ENCODE measurements at places on chromosomes 2 and 18.
A peak's percentile ranks its signal among the peaks of the same experiment; 100 is the strongest.

GRCh38 chr18:62979176-62979575, 263.8 kb downstream of the PHLPP1 start:
- peak; percentile 54 for DNase-seq

GRCh38 chr2:165647409-165647808, 146.6 kb downstream of the GALNT3 start:
- no peak for DNase-seq

DNA sequence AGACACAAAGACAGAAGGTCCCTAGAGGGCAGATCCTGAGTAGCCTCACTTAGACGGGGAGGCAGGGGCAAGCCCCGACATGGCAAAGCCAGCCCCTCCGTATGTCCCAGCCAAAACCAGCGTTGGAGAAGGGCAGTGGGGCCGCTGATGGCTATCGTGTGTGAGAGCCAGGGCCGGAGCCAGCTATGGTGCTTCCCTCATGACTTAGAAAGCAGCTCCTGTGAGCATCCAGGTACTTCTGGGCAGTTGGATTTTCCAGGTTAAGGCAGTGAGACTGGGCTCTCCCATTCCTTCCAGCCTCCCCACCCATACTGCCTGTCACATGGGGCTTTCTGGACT, 31.2 kb upstream of the ROCK2 start:
- no peak for DNase-seq

- DNase-seq: no peak
Observed at GRCh38 chr2:236823963-236824362, 254.3 kb downstream of the ACKR3 start.

- no peak for DNase-seq
Observed at GRCh38 chr2:51065276-51065675, 33.3 kb upstream of the NRXN1 start.

GRCh38 chr2:177245010-177245422, 19.5 kb downstream of the NFE2L2 start:
- DNase-seq: peak; percentile 86

- DNase-seq: no peak
Observed at GRCh38 chr2:234446404-234447076, 50.3 kb downstream of the ARL4C start.

GRCh38 chr2:105328281-105329196, 996 bp downstream of the TGFBRAP1 start:
- no peak for DNase-seq

GRCh38 chr2:197828464-197829135, 24.2 kb downstream of the PLCL1 start:
- peak; percentile 57 for DNase-seq

DNA sequence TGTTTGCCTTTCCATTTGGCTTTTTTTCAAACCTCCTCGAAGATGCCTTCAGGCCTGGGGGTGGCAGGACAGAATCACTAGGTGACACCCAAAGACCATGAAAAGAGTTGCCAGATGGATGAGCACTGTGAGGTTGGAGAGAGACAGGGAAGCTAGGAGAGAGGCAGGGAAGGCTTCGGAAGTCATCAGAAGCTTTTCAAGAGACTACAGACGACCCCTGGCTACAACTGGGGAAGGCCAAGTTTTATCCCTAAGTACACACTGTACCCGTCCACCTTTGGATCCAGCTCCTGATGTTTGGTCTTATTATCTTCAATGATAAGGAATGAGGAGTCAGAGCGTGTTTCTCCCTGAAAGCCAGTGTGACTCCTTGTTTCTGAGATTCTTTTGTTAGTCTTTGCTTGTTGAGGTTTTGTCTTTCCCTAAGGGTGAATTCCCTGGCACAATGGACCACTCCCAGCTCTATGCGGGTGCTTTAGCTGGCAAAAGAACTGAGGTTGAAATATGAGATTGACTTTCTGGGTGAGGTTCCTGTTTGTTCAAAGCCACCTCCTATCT, 33.4 kb upstream of the SLC9A2 start:
- DNase-seq: no peak

DNA sequence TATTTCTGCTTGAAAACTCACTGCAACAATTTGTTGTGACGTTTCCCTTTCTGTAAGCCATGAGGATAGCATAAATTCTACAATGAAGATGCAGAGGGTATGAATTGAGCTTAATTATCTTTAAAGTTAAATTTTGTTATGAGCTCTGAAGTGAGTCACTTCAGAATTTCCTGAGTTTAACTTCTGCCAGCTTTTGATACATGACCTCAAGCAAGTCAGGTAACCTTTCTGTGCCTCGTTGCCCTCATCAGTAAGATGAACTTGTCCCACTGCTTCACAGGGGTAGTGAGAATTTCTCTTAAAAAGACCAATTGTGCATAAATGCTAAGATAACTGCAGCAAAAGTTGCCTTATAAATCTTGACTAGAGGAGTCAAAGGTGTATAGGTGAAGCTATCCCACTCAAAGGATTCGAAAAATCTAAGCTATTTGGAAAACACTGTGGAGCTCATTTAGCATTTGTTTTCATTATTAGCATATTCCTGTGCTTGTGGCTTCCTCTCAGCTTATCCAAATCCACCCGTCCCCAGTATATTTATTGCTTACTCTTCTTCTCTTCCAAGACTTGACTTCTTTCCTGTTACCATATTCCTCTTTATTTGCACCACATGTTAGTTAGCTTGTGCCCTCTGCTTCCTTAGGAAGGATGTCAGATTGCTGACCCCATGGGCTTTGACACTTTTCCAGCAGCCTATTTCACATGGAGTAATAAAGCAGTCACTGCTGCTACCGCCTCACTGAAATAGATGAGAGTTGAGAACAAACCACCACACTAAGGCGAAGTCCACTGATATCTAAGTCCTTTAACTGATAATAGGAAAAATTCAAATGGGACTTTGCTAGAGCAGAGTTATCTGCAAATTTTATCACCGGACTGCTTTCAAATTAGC, 428.6 kb downstream of the ERBB4 start:
- DNase-seq: no peak

DNA sequence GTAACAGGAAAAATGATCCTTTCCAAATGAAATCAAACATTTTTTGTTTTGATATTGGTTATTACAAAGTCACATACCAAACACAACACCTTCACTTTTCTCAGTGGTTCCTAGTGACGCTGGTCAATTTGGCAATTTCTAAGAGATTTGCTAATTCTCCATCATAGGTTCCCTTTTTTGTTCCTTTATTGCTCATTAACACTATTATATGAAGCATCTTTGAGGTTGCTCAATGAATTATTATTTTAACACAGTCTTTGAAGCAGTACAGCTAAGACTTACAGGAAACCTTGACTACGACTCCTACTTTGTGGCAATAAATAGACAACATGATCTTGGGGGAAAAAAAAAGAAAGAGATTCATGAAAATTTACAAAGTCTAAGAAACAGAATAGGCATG, 152.2 kb upstream of the VRK2 start:
- no peak for DNase-seq

- no peak for DNase-seq
Observed at GRCh38 chr2:106094131-106094841, 99.8 kb downstream of the UXS1 start.

DNA sequence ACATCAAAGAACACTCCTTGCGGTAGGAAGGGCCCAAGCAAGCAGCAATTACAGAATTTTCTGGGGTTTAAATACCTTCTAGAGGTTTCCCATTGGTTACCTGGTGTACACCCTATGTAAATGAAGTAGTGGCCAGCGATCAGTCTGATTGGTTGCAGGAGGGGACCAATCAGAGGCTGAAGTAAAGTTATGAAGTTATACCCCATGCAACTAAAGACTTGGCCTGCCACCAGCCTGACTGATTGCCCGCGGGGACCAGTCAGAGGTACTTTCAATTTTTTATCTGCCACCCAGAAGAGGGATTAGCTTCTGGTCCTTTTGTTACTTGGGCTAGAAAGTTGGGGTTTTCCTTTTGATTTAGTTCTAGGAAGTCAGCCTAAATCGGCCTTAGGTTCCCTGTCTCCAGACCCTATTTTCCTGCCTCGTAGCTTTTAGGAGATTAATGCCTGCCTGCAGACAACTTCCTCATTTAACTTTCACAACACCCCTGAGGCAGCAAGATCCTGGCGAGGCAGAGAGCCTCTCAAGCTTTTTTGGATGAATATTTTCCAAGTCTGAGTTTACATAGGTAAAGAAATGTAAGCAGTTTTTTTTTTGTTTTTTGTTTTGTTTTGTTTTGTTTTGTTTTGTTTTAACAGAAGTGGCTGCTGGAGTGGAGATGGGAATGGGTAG, 1.5 kb upstream of the DGUOK start:
- no peak for DNase-seq

DNA sequence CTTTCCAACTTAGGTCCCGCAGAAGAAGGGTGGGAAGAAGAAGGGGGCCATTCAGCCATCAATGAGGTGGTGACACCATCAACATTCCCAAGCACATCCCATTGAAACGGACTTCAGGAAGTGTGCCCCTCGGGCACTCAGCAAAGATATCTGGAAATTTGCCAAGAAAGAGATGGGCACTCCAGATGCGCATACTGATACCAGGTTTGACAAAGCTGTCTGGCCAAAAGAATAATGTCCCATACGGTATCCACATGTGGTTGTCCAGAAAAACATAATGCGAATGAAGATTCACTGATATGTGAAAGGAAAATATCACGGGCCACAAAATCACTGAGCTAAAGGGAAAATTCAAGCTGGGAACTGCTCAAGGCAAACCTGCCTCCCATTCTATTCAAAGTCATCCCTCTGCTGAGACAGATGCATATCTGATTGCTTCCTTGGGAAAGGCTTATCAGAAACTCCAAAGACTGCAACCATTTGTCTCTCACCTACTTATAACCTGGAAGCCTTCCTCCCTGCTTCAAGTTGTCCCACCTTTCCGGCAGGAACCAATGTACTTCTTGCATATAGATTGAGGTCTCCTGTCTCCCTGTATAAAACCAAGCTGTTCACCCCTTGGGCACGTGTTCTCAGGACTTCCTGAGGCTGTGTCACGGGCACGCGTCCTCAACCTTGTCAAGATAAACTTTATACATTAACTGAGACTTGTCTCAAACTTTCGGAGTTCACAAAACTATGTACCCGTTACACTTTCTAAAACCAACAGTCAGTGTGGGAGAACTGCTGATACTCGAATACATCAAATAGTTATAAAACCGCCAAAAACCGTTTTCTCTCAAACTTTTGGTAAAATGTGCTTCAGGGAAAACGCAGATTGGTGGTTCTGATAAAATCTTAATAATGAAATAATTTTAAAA, 1.3 kb upstream of the PDK1 start:
- DNase-seq: no peak

DNA sequence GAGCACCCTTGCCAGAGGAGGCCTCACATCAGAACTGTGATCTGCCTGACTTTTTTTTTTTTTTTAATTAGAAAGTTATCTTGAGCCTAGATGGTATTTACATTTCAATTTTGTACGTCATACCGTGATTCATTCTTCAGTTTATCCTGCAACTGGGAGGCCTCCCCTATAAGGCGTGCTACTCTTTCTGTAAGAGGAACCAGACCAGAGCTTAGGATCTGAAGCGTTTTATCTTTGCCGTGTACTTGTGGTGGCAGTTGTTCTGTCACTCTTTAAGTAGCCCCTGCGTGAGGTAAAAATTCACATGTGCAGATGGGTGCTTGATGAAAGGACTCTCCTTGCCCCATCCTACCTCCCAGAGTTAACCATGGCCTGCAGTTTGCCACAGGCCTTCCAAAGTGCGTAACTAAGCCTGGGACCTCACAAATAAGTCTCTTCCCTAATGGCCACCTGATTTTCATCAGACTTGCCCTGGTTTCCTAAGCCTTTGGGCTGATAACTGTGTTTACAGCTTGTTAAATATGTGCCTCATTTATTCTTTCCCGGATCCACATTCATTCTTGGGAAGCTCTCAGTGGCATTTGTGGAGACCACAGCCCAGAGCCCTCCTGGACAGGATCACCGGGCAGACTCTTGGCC, 96.0 kb downstream of the MTCL1 start:
- DNase-seq: peak; percentile 96

DNA sequence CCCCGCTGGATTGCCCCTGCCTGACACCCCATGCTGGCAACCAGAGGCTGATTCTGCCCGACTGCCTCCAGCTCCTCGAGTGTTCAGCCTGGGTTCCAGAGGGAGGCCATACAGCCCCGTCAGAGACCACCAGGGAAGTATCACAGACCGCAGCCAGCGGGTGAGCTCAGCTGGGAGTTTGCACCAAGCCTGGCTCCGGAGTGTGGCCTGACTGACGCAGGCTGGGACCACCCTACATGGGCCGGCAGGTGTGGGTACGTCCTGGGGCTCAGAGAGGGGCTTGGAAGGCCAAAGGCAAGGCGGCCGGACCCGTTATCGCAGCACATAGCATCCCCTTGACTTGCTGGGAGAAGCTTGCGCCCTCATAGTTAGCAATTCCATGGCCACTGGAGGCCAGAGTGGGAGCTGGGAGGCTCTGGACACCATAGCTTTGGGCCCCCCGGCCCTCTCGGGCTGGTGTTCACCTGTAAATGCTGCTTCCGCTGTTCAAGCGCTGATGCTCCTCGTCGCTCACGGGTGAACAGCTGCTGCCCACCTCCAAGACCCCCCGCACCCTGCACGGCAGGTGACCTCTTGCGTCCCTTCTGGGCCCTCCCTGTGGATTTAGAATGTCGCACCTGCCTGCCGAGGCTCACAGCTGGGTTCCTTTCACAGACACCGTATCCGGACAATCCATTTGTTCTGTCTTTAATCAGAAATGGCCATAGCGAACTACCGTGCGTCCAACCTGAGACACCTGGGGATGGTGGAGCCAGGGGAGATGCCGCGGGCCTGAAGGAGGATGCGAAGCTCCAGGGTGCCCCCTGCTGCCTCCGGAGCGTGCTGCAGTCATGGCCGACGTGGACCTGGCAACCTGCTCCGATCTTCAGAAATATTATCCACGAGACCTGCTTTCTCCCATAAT, 31.2 kb upstream of the SLC66A3 start:
- DNase-seq: peak; percentile 28

DNA sequence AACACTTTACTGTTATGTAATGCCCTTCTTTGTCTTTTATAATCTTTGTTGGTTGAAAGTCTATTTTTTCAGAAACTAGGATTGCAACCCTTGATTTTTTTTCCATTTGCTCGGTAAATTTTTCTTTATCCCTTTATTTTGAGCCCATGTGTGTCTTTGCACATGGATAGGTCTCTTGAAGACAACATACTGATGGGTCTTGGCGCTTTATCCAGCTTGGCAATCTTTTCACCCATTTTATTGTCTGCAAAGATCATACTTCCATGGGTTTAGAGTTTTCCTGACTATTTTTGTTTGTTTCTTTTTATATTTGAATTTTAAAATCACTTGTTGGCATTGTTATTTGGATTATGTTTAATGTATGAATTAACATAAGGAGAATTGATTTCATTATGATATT, 27.0 kb downstream of the ACOXL start:
- no peak for DNase-seq

- no peak for DNase-seq
Observed at GRCh38 chr2:21543630-21544029, 419.9 kb downstream of the TDRD15 start.

GRCh38 chr2:121777699-121778058, 22.2 kb downstream of the TSN start:
- DNase-seq: peak; percentile 48

All from fibroblast of skin of right quadriceps (primary cell).